ENCODE measurements at places on chromosomes 1 and 21.

- DNase-seq, result peak; percentile 84
Observed at GRCh38 chr1:84689514-84690396, 506 bp downstream of the SSX2IP start.

GRCh38 chr21:29017639-29018237 lies 1.4 kb downstream of the RWDD2B start:
- no peak for DNase-seq

DNA sequence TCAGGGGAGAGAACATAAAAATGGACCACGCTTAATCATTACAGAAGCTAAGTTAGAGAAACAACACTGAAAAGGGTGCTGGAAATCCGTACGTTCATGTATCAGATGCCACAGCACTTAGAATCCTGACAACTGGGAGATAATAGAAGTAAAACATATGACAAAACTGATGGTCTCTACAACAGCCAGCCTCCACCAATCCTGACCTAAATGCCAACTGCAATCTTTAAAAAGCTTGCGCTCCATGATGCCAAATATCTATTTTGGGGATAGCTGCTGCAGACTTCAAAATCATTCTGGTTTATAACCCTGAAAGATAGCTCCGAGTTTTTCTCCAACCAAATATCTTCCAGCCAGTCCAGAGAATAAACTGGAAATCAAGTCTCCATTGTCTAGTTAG lies 178.3 kb downstream of the RERE start:
- no peak for DNase-seq

DNA sequence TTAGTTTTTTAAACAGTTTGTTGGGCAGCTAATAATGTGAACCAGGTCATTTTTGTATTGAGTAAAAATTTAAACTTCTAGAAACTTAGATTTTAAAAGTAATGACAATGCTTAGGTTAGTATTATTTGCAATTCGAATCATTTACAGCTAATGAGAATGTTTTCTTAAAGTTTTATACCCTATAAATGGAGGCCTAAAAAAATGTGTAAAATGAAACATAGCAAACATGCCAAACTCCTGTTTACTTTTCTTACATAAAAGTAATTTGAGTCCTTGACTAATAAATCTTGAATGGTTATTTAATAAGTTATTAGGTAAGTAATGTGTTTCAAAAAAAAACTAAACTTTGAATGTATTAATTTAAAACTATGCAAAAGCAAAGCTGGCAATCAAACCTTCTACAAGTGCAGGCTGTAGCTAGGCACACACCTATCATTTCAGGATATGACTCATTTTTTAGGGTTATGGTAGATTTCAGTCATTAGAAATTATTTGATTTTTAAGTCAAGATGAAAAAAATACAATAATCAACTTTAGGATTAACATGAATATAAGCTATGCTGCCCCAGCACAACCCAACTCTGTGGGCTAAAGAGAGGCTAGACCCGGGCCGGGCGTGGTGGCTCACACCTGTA lies 41.5 kb downstream of the CLSTN1 start:
- no peak for DNase-seq

GRCh38 chr1:7319196-7319595 lies 451.9 kb upstream of the VAMP3 start:
- DNase-seq, result no peak

DNA sequence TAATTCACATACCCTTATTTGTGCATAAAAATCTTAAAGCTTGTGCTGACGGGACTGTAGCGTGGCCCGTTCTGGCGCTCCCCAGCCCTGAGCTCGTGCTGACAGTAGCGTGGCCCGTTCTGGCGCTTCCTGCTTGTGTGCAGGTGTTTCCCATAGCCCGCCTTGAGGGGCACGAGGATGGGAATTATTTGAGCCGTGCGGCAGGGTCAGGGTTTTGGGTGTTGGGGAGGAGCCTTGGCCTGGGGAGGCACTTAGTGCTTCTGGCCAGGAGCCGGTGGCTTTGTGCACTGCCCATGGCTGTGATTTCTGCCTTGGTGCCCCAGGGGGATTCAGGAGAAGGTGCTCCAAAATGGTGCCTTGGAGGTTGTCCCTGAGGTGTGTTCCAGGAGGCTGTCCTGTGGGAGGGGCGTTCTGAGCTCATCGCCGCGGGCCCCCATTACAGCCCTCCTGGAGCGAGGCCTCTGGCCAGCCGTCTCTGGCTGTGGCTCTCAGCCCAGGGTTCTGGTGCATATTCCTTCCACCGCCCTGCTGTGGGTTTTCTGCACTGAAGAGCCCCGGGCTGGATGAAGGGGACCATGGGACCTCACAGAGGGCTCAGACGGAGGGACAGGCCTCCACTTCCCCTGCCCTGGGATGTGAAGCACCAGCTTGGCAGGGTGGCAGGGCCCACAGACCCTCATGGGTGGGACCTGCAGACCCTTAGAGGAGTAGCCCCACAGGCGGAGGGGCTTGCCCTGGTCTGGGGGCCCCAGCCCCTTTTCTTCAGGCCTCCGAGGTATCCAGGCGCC lies 6.6 kb downstream of the SLX9 start:
- DNase-seq, result no peak

- DNase-seq, result peak; percentile 47
Observed at GRCh38 chr1:84998642-84999280, 1.8 kb upstream of the MCOLN2 start.

DNA sequence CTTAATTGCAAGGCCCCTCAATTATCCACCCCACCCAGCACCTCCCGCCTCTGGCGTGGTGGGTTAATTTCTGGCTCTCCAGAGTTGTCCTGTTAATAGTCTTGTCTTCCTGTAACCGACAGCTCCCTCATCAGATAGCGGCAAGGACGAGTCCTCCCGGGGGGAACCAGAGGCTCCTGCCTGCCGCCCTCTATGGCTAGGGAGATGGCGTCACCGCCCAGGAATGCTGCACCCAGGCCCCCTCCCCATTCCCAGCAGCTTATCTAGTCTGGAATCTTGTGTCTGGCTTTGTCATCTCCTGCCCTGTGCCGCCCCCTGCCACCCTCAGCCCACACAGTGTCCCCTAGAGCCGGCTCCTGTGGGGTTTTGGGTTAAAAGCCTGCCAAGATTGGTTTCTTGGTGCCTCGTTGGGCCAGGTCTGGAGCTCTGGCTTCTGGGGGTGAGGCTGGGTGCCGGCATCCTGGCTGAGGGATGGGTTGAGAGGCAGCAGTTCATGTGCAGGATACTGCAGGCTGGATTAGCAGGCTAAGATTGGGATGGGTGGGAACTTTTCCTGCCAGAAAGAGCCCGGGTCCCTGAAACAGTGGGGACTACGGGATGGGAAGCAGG lies 48.8 kb downstream of the EDN2 start:
- no peak for DNase-seq

DNA sequence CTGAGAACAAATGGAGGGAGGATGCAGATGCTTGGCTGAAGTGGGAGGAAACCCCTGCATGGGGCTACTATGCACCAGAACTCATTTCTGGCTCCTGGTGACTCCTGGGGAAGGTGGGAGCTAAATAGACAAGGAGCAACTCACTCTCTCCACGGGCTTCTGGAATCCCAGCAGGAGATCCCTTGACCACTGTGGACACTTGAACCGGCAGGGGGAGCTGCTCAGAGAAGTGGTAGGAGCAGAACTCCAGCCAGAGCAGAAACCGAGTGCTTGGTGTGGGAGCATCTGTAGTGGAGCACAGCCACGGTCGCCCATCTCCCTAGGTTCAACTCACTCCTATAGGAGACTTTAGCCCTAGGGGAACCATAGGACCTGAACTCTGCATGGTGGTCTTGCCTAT lies 205.6 kb upstream of the GJB5 start:
- no peak for DNase-seq

Data from DMS79 treated with DMSO at 0.1 percent for 48 hours (cell line).